ENCODE measurements at places on chromosomes 3 and 15.

- H3K4me1 ChIP-seq, result no peaks in the 10 kb centered on the region
- no peak overlapping the region for H3K27ac ChIP-seq
- no peaks in the 10 kb centered on the region for H3K27me3 ChIP-seq
- no peak for DNase-seq
- no peak overlapping the region for H3K4me3 ChIP-seq
These were observed 102.2 kb downstream of the ABHD5 start for GRCh38 chr3:43792904-43793303.

DNA sequence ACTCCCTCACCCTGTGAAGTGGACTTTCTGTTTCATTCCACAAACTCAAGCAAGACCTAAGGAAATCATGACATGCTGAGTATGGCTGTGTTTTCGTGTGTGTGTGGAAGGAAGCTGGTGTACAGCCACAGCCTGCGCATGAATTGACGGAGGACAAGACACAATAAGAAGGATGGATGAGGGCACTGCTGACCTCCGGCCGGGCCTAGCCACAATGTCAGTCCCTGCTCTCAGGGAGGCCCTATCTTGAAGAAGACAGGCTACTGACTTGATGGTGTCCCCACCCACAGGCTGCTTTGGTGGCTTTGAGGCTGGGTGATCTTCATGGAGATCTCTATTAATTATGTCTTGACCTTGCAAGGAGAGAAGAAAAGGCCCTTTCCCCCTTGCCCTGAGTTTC lies 39.3 kb upstream of the CDCP1 start:
- no peaks in the 10 kb centered on the region for H3K36me3 ChIP-seq
- H3K27me3 ChIP-seq, result no peaks in the 10 kb centered on the region
- H3K4me1 ChIP-seq, result no peaks in the 10 kb centered on the region
- no peak for DNase-seq

DNA sequence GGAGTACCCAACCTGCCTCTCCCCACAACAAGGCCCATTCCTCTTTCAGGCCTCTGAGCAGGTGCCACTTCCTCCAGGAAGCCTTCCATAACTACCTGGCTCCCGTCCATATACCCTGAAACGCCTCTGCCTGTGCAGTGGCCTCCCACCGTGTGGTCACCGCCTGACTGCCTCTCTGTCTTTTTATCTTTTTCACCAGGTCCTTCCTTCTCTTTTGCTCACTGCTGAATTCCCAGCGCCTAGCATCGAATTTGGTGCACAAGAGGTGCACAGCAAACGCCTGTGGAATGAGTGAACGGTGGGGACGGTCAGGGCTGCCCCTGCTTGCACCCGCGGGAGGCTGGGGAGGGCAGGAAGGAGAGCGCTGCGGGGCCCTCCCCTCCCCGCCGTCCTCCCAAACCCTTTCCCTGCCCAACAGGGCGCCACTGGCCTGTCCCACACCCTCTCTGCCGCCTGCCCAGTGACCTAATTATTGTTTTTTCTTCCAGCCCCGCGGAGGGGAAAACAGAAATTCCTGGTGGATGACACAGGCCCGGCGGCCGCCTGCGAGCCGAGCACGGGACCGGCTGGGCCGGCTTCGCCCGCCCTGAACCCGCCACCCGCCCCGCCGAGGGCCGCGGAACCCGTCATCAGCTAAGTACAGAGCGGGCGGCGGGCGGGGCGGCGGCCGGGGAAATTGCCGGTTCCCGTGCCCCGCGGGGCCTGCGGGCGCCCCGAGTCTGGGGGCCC lies 140.1 kb downstream of the SMAD6 start:
- H3K27ac ChIP-seq, result no peak overlapping the region
- no peak for DNase-seq
- no peak overlapping the region for H3K4me3 ChIP-seq
- no peaks in the 10 kb centered on the region for H3K36me3 ChIP-seq
- H3K27me3 ChIP-seq, result peaks cover 7% of the 10 kb centered on the region

DNA sequence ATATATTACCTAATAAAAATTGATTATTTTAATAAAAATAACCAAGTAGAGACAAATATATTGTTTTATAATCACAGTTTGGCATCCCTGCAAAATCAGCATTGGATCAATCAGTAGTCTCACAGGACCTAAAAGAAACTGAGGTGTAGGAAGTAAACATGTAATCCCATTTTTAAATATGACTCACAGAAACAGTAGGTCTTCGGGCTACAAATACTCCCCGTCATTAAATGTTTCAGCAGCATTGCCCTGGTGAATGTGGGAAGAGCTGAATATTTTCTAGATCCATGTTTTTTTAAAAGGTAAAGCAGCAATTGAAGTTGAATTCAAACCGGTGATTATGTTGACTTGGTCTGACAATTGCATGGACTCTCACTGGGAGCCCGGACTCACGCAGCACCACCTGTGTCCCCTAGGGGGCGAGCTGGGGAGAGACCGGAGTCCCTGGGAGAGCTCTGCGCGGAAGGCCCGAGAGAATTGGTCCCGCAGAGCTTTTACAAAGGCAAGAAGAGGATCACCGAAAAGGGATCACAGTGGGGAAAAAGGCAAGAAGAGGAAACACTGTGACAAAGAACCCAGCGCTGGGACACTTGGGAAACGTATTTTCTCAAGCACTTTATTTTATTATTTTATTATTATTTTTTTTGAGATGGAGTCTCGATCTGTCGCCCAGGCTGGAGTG lies 17.2 kb upstream of the USP3 start:
- no peak for DNase-seq
- H3K36me3 ChIP-seq, result no peaks in the 10 kb centered on the region
- peak overlapping the region; percentile 42 for H3K4me3 ChIP-seq
- H3K4me1 ChIP-seq, result peaks cover 57% of the 10 kb centered on the region

- no peak overlapping the region for H3K27ac ChIP-seq
- H3K27me3 ChIP-seq, result no peaks in the 10 kb centered on the region
- H3K36me3 ChIP-seq, result no peaks in the 10 kb centered on the region
- H3K4me3 ChIP-seq, result no peak overlapping the region
These were observed 195.7 kb downstream of the ZPLD1 start for GRCh38 chr3:102630531-102630930.
